ENCODE measurements at places on chromosomes 3 and 15.
A peak's percentile ranks its signal among the peaks of the same experiment; 100 is the strongest.

- DNase-seq: no peak
Measured at GRCh38 chr3:191502583-191502982, 41.6 kb downstream of the PYDC2 start.

DNA sequence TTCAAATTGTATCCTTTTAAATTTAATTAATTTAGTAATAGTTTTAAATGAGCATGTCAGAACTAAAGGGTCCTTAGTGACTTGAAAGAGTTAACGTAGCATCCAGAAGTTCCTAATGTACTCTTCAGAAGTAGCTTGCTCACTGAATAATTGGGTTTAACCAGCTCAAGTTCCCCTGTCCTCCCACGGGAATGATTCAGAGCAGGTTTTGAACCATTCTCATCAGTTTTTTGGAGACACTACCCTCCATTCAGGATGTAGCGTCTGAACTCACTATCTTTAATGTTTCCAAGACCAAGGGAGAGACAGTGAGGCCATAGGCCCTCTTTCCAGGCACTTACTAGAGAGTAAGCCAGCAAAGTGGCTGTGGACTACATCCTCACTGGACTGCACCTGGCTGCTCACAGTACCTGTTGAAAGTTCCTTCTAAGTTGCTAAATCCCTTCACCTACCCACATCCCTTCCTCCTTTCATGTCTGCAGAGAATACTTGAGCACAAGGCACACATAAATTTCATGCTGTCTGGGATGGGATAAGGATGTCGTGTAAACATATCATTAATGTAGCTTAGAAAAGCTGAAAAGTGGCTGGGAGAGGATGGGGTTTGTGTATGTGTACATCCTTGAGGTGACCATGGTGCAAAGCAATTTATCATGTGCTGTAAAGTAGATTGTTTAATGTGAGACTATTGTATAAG lies 146.3 kb downstream of the PLCL2 start:
- no peak for DNase-seq

GRCh38 chr15:82663186-82663600 lies 16.0 kb upstream of the CPEB1 start:
- peak; percentile 84 for DNase-seq

DNA sequence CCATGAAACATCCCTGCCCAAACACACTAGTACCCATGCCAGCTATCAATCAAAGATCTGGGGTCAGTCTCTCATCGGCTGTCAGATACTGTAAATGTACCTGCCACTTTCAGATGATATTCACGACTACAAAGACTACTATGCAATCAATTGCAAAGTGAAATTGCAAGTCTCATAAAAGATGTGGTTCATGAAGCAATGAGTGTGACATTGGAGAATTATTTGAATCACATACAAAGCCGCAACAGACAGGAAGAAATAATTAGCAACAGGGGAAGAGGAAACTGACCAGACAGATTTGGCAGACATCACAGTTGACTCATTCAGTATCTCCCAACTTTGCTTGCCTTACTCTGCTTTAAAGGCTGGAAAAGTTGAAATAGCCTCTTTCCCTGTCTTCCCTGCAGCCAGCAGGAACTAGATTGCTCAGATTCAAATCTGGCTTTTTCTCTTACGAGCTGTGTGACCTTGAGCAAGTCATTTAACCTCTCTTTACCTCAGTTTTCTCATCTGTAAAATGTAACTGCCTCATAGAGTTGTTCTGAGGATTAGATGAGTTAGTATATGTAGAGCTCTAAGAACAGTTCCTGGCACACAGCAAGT lies 95.7 kb upstream of the C3orf80 start:
- no peak for DNase-seq

DNA sequence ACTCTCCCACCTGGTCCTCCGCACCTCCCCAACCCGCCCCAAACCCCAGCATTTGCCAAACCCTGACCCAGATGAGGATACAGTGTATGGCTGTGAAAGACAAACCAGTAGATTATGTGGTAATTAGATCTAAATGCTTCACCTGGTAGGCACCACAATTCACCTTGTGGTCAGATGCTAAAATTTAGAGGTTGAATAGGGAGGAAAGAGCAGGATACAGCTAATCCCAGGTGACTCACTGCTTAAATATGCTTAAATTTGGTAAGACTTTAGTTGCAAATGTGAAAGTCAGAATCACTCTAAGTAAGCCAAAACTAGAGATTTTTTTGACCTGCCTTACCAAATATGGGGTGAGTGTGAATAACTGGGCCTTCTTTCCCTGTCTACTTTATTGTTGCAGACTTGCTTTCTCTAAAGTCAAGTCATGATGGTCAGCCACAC lies 105.5 kb downstream of the MME start:
- no peak for DNase-seq

GRCh38 chr3:37190667-37191066 lies 16.3 kb upstream of the LRRFIP2 start:
- DNase-seq: no peak

DNA sequence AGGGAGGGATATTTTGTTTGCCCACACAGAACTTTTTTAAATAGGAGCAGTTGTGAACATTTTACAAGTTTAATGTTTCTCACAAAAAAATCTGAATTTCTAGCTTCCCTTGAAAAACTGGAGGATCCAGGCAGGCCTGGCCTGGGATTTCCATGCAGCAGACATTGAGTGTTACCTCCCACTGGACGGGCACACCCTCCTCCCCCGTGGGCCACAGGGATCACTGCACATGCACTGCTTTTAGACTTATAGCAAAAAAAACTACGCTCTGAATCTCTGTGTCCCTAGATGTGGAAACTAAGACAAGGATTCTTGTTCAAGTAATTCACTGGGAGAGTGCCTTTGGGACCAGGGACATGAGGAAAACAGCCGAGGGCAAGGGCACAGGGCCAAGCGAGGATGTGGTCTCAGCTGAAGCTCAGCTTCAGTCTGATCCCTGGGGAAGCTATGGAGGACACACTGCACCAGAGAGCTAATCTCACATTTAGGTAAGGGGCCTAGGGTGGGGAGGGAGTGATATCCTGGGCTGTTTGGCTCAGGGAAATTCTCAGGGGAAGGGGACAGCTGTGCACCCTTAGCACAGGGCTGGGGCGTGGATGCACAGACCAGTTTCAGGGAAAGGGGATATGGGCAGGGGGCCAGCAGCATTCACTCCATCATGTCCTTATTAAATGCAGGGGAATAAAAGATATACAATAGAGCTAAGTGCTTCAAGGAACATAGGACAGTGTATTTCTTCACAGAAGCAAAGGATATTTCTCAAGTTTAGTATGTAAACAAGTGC lies 46.0 kb downstream of the FSIP1 start:
- DNase-seq: no peak

DNA sequence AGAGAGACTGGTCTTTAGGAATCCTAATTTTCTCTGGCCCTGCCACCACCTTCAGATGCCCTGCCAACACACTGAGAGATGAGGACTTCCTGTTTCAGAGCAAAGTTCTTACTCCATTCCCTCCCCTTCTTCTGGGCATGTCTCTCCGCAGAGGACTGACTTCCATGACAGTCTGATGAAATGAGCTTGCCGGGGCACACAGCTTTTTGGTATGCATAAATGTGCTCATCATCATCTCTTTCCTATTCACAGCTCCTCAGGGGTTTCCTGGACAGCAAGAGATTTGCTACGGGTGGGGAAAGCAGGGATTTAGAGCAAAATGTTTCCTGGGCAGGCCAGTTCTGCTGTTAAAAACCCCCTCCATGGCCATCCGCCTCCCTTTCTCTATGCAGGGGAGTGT lies 27.6 kb upstream of the SEMA6D start:
- DNase-seq: no peak

DNA sequence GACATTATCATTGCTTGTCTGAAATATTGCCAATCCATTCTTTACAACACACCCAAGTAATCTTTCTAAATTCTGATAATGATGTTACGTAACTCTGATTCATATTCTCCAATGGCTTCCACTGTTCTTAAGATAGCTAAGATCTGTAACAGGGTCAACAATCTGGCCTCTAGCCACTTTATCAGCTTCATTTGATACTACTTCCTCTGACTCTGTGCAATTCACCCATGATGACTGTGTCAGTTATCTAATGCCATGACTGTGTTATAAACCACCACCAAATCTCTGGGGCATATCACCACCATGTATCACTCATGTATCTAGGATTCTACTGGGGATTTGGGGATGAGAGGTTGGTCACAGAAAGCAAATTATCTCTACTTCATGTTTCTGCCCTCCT lies 44.0 kb downstream of the CD200 start:
- no peak for DNase-seq

DNA sequence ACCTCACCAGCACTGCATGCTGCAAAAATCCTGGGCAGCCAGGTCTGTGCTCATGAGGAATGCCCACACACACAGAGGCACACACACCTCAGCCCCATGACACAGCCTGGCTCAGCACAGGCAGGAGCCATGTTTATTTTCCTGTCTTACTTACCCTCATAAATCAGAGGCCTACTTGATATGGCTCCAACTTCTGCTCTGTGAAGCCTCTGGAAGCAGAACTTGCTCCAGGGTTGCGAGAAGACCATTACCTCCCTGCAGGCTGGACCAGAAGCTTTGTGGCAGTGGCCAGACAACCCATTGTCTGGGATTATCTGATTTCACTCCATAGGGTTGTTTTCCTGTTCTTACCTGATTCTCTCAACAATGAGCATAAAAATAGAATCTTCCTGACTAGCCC lies 43.8 kb upstream of the CMTM8 start:
- no peak for DNase-seq

- DNase-seq: no peak
Measured at GRCh38 chr3:195460091-195460713, 17.4 kb upstream of the ACAP2 start.

DNA sequence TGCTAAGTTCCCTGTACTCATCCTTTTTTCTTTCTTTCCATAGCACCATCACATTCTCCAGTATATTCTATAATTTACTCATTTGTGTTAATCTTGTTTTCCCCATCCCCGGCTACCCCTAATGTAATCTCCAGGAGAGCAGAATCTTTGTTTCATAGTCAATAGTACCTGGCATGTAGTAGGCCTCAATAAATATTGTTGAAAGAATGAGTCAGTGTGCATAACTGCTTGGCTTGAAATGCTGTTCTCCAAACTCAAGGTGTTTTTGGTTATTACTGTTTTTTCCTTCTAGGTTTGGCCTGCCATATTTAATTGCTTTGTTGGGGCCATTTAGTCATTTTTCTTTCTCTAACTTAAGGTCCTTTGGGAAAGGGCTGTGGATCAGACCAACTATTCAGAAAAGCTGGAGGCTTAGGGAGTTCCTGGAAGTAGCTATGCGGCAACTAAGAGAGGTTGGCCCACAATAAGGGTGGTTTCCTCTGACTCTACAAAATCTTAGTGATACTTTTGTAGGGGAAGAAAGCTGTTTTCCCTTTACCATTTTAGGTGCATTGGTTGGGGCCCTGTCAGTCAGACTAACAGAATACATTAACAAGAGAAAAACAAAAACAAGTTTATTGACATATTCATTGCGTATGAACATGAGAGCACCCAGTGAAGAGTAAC lies 28.4 kb downstream of the KAT2B start:
- DNase-seq: no peak

GRCh38 chr3:124850212-124850611 lies 37.0 kb downstream of the ITGB5 start:
- no peak for DNase-seq

DNA sequence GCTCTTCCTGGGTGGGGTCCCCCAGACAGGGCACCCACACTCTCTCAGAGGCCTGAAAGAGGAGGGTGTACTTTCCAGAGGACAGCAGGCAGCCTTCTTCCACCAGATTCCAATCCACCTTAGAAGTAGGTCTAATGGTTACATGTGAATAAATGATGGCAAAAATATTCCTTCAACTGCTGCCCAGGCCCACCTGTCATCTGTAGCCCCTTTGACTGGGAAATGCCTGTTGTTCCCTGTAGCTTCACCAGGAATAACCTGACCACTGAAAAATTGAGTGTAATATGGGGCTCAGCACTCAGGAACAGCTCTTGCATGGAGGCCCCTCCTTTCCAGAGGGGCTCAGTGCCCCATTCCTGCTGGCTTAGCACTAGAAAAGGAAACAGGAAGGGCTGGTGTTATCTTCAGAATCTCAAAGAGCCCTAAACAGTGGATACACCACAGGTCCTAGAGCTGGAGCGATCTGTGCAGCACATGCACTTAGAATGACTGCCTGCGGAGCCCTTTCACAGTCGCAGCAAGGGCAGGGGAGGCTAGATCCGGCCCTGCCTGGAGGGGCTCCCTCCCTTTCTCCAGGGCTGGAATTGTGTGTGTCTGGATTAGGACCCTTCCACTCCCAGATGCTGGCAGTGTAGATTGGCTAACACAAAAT lies 32.1 kb downstream of the SLC22A14 start:
- DNase-seq: no peak

GRCh38 chr3:120022729-120023128 lies 71.5 kb downstream of the GSK3B start:
- no peak for DNase-seq

GRCh38 chr15:63446255-63446654 lies 58.1 kb upstream of the USP3 start:
- DNase-seq: no peak

DNA sequence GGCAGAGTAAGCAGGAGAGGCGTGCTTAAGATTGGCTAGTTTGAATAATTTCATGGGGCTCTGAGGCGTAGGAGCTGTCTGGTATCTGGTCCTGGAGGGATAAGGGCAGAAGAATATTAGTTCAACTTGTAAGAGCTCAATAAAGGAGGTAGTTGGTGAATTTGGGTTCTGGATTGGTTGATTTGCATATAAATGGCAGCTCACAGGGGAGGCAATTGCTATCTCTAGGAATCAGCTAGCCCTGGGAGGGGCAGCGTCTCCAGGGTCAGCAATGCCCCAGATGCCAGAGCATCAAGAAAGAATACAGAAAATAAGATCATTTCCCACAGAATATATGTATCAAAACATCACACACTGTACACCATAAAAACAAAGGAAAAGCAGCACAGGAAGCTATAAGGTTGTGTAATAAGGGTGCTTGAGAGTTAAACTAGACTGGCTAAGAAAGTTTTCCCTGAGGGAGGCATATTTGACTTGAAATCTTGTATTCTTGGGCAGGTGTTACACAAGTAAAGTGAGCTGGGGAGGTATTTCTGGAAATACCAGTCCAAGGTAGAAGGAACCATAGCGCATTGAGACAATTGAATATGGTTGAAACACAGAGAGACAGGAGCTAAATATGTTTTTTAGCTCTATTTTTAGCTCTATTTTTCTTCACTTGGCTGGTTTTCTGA lies 6.1 kb downstream of the MOBP start:
- peak; percentile 68 for DNase-seq

GRCh38 chr3:108127301-108127988 lies 36.6 kb upstream of the CD47 start:
- DNase-seq: no peak

Data from ELF-1 (cell line).